Stimulated activated CD4-positive, alpha-beta T cell treated with anti-CD3 and anti-CD28 coated beads, Interleukin-2, amount 100 ng/mL, for 24 hours (primary cell): ENCODE measurements at places on chromosomes 1 and 21.

GRCh38 chr1:208093754-208094719 is 150.1 kb downstream of the PLXNA2 start:
- peak; percentile 74 for DNase-seq

DNA sequence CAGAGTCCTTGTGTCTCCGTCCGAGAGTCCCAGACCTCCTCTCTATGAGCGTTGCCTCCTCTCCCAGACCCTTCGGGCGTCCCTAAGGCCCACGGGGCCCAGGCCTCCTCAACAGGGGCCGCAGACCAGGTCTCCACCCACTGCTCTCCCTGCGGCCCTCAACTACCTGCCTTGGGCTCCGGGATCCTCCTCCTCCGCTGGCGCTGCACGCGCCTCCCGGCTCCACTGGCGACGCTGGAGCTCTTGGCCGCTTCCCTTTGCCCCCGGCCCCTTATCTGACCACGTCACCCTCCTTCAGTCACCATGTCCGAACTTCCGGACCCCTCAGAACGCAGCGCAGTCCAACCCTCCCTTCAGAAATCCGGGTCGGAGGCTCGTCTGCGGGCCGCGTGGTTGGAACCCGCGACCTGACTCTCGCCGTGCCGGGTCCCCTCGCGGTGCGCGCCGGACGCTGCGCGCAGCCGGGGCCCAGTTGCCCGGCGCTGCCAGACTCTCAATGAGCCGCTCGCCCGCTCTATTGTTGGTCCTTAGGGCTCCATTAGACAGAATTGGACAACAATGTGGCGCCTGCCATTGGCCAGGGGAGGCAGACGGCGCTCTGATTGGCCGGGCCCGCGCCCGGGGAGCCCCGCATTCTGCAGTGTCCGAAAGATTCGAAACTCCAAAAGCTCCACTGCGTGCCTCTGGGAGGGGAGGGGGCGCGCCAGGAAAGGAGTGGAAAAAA is at the start of gene DMRTA2:
Gene DMRTA2 (minus strand): TSS at position 498 of the 724 bp plus-strand sequence. CDS start 1,907 bp downstream, outside the sequence.
- no peak for DNase-seq

DNA sequence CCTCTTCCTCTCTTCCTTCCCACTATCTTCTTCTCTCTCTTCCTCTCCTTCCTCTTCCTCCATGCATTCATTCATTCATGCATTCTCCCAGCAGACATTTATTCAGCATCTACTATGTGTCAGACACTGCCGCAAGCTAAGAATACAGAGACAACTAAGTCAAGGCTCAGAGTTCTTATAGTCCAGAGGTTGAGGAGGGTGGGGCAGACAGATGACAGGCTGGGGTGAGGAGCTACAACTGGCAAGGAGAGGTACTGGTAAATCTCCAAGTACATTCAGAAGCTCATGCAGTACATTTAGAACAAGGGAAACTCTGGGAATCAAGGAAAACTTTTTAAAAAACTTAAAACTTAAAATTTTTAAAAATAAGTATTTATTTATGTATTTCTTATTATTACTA is 56.4 kb upstream of the FMOD start:
- DNase-seq: no peak

- no peak for DNase-seq
These were observed 9.4 kb downstream of the TMEM50A start for GRCh38 chr1:25347556-25347955.

GRCh38 chr1:38579056-38579455 is 280.5 kb downstream of the RRAGC start:
- no peak for DNase-seq

GRCh38 chr21:19810779-19811178 is 1187.4 kb upstream of the NCAM2 start:
- no peak for DNase-seq

GRCh38 chr1:44262816-44263567 is 49.7 kb downstream of the DMAP1 start:
- DNase-seq: no peak

DNA sequence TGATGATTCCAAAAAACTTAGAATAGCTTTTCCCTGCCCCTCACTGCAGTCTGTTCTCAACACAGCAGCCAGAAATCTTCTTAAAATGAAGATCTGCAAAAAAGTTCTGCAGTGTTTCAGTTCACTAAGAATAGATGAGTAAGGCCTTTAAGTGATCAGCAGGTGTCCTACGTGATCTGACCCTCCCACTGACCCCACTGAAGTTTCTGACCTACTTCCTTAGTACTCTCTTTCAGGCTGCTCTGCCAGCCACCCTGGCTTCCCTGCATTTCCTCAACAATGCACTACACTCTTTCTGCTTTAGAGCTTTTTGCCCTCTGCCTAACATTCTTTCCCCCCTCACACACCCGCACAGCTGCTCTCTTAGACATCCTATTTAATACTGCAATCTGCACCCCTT is 182.5 kb downstream of the AKT3 start:
- DNase-seq: no peak

DNA sequence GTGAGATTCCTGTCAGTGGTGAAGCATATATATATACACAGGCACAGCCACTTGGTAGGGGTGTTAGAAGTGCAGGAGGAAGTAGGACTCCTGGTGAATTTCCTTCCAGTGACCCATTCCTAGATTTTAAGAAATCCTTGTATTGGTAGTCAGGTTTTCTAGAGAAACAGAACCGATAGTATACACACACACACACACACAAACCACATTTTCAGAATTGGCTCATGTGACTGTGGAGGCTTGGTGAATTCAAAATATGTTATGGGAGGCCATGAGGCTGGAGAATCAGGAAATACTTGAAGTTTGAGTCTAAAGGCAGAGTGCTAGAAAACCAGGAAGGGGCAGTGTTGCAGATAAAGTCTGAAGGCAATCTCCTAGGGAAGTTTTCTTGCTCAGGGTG is 114.2 kb downstream of the FCRL5 start:
- DNase-seq: no peak

DNA sequence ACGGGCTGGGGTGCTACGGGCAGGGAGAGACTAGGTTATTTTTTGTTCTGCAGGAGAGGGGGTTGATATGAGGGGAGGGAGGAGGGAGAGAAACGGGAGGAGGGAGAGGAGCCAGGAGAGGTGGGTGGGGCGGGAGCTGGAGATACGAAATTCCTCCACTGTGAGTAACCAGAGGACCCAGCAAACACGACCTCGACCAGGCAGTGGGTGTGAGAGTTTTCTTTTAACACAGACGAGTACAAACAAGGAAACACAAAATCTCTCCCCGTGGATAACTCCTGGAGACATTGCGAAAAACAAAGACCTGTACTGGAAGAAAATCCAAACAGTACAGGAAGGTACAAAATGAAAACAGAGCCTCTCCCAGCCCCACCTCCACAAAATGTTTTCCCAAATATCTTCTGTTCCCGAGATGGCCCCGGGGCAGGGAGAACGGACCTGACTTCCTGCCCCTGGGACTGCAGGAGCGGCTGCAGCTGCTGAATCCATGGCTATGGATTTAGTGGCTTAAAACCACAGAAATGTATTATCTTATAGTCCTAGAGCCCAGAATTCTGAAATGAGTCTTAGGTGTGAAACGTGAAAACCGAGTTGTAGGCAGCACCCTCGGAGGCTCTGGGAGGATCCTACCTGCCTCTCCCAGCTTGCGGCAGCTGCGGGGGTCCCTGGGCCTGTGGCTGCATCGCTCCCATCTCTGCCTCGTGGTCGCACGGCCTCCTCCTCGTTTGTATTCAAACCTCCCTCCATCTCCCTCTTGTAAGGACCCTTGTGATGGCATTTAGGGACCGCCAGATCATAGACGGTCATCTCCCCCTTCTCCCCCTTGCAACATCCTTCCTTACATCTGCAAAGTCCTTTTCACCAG is 82.2 kb downstream of the RIPK4 start:
- DNase-seq: no peak

DNA sequence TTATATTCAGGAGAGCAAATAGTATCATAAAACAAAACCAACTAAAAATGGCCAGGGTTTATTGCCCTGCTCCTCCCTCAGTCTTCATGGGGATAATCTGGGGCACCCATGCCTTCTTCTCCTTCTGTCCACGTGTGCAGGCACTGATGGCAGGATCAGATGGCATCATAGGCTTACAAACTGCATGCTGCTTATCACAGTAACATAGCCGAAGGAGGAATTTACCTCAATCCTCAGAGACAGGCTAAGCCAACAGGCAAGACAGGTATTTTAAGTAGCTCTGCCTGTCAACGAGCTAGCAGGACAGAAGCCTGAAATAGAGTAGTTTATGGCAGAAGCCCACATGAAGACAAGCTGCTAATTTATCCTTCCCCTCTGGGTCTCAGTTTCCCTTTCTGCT is 9.4 kb downstream of the LAMB3 start:
- no peak for DNase-seq

- no peak for DNase-seq
These were observed 11.3 kb downstream of the LRRC47 start for GRCh38 chr1:3785045-3785444.

GRCh38 chr1:3774946-3775489 is 2.5 kb downstream of the SMIM1 start:
- no peak for DNase-seq

DNA sequence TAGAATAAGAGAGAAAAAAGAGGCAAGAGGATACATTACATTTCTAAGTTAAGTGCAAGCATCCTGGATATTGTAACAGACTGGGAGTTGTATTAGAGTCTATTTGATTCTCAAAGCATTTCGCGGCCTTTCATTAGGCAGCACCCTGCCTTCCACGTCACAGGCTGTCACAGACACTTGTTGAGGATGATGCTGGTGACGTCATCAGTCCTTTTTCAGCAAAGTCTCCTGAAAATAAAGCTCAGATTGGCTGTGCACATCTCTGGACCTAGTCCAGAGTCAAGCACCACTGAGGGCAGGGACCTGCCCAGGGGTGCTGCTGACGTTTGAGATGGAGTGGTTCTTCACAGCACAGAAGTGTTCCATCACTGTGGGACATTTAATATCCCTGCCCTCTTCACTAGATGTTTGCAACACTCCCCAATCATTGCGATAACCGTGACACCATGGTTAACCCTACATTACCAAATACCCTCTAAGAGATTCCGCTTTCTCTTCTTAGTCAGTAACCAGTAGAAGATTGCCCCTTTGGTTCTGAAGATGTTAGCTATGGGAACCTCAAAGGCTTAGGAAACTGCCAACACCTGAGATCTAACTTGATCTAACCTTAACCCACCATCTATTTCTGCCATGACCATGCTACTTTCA is 72.7 kb upstream of the F3 start:
- no peak for DNase-seq

GRCh38 chr1:87204921-87205320 is 123.8 kb upstream of the LMO4 start:
- DNase-seq: no peak

DNA sequence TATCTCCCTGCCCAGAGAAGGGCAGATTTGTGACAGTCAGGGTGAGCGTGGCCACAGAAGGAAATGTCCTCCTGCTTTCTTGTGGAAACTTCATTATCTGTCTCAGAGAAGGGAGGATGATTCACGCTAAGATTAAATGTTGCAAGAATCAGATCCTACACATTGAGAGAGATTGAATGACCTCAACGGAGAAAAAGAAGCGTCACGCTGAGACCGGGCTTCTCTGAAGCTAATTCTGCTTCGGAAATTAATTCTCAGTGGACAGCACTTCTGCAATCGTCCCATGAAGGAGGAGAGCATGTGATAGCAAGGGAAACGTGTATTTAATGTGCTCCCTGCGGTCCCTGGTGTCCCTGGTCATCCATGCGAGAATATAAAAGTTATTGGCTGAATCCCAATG is 19.8 kb upstream of the C1orf21 start:
- no peak for DNase-seq

DNA sequence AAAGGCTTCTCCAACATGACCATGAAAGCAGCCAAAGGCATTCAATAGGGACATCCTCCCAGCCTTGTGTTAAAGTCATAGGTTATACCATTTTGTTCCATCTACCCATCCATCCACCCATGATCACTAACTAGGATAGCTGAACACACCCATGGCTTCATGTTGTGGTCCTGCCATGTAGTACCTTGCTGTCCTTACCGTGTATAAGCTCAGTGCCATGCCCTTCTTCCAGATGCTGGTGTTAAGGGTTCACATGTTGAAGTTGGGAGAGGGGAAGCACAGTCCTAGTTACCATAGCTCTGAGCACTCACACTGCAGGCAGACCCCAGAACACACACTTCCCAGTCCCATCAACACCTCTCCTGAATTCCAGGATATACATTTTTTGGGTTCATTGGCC is 51.5 kb downstream of the ATP5PO start:
- no peak for DNase-seq

DNA sequence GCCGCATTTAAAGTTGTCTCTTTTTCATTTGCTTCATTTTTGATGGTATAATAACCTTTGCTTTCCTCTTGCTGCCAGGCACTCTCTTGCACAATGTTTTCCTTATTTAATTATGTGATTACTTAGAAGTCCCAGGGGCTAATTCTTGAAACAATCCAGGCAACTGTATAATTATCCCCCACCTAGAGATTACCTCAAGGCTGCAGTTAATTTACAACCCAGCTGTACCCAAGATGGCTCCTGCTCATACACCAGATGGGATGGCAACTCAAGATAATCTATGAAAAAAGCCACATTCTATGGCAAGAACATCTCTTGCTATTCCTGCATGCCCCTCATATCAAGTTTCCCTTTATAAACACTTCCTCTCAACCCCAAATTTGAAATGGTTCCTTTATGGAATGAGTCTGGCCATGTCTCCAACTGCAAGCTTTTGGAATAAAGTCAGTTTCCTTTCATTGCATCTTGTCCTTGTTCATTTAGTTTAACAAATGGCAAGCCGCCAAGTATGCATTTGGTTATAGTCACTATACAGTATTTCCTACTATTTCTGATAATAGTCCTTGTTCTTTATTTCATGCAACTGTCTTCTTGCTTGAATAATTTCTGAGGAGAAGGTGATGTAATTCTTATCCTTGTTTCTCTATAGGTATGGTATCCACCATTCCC is 1042.6 kb downstream of the PLA2G4A start:
- no peak for DNase-seq

- no peak for DNase-seq
These were observed 12.0 kb downstream of the NCMAP start for GRCh38 chr1:24567792-24568388.

DNA sequence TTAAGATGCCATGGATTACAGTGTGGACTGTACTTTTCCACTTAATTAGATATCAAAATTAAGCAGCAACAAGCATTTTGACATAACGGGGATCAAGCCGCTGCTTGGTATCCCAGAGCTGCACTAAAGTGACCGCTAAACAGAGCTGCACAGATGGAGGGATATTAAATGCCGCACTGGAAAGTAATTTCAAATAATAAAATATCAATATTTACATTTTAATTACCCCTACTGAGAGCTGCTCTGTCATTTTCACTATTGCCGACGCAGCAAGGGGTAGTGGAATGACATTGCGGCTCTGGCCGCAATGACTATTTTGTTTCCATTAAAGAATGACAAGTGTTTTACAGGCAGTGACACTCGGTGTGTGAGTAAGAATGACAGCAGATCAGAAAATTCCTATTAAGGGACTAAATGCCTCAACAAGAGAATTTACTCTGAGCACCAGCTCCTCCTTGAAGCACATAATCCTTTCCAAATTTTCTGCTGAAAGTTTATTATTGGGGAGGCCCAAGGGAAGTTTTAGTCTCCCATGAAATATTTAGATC is 109.1 kb upstream of the USH2A start:
- no peak for DNase-seq

GRCh38 chr1:37272626-37273025 is 201.8 kb upstream of the ZC3H12A start:
- DNase-seq: no peak
